Activated CD4-positive, alpha-beta T cell treated with anti-CD3 and anti-CD28 coated beads, Interleukin-2, amount 50 U/mL, for 48 hours (primary cell): ENCODE measurements at places on chromosomes 6 and 20.
A peak's percentile ranks its signal among the peaks of the same experiment; 100 is the strongest.

DNA sequence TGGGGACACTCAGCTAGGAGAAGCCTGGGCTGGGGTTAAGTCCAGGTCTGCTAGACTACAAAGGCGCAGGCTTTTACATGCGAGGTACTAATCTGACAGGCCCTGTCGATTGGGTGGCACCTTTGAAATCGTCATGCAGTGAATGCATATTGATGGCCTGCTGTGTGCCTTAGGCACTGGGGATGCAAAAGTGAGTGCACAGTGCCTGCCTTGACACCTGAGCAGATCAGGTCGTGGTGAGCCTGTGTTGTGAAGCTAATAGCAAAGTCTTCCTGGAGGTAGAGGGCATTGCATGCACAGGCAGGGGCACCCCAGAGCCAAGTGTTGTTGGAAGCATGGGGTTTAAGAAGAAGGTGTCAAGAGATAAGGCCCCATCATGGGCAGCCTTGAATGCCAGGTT, 16.9 kb downstream of the LRRC1 start:
- no peak for DNase-seq

GRCh38 chr20:23663180-23663579, 25.4 kb upstream of the CST3 start:
- no peak for DNase-seq

DNA sequence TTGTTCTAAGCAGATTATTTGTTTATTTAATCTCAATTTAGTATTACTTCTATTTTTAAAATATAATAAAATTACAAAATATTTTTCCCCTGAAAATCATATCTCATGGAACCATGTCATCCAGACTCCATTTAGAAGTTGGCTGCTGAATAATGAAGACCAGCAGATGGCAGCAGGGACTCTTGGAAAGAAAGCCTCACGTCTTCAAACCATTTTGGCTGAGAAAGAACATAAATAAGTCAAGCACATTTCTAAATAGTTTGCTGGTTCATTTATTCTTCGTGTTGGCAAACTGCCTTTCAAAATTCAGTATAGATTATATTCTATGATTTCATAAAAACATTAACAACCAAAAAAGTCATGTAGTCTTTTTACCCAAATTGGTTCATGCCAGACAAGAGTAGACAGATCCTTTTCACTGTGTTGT, 71.7 kb downstream of the RCAN2 start:
- peak; percentile 40 for DNase-seq

DNA sequence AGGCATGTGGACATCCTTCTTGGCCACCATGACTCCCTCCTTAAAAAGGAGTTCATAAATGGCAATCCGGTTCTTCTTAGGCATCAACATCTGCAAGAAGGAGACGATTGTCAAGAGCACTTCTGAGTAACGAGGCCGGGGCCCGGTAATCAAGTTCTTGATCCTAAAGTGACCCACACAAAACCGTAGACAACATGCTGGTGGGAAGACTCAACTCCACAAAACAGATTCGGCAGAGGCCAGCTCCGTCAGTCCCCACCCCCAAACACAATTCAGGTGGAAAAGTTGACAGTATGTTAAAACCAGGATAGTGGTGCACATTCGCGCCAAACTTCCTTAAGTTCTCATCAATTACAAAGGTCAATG, 754 bp downstream of the RPS10 start:
- DNase-seq, result peak; percentile 23

DNA sequence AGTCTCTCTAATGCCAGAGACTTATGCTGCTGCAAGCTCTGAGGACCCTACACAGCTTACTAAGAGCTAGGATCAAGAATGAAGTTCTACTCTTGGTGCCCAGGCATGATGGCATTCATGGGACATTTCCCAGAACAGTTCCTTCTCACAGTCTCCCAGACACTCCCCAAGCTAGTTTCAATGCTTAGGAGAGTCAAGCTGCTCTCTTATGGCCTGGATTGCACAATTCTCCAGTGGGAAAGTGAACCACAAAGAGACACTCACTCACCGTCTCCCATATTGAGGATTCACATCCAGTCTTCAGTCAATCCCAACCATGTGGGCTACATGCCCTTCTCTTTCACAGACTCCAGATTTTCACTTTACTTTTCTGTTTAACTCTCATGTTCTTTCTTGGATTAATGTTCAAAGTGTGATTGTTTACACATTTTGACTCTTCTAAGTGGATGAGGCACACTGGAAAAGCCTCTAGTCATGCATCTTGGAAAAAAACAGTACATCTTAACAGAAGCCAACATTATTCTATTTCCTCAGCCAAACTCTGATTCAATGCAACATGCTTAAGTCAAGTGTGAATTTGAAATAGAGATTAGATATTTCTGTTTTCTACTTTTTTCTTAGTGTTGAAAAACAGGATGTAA, 447.8 kb upstream of the BTBD3 start:
- no peak for DNase-seq

- DNase-seq, result no peak
These were observed 290.0 kb downstream of the HAO1 start for GRCh38 chr20:7650086-7650879.

- no peak for DNase-seq
These were observed 11.0 kb downstream of the RIPOR2 start for GRCh38 chr6:24924580-24925356.

DNA sequence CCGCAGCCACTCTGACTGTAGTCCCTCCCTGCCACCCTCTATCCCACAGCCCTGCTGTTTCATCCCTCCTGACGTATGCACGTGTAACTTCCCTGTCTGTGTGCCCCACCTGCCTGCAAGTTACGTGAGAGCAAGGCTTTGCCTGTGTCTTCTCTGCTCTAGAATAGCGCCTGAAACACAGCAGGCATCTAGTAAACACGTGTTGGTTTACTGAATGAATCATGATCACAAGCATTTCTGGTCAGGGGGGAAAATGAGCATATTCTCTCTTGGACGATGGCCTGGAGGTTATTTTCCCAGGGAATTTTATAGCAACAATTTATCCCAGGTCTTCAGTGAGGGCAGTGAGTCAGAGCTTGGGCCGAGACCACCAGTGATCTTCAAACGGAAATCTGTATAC, 38.3 kb downstream of the PSMG4 start:
- no peak for DNase-seq

DNA sequence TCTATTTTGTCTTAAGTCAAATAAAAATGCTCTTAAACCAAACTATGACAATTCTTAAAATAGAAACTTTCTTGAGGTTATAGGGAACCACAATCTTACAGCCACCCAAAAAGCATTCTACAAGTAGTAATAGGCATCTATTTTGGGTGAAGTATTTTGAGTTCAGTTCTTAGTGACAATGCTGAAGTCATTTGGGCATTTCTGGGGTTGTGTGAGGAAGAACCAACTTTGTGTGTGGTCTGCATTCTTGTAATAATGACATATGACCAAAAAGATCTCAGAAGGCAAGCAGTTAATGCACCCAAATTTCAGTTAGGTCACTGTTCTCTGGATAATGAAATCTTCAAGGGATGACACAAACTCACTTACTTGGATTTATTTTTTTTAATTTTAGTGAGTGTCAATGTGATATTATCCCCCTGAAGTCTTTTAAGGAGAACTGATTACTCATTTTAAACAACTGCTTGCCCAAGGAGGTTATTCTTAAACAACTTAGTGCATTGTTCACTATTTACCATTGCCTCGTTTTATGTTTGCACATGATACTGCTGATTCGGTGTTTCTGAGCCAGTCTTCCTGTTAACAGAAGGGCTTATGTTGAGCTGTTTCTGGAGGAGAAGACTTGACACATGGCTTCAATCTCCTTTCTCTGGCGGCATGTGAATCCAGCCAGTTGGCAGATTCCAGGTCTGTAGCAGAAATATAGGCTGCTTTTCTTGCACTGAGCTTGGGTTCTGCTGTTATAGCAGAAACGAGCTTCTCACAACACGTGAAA, 618.9 kb downstream of the BCKDHB start:
- DNase-seq, result no peak

DNA sequence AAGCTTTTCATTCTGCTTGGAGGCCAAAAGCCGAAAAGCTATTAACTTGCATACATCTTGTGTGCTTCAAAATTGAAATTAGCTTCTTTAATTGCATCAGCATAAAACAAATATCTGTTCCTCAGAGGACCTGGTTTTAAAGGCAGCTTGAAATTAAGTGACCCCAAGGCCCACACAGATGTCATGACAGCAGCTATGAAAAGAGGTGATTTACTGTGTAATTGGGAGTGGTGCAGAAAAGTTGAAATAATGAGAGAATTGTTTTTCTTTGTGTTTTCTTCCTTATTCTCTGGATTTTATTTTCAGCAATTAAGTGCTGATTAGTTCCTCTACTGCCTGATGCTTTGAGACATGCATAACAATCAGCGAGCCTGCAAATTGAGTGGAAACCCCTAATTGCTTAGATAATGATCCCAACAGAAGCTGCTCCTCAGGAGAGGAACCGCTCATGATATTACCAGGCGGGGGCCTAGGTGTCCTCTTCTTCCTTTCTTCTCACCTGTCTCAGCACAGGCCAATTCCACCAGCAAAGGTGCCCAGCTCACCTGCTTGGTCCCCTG, 34.1 kb upstream of the GGTLC1 start:
- DNase-seq, result no peak

DNA sequence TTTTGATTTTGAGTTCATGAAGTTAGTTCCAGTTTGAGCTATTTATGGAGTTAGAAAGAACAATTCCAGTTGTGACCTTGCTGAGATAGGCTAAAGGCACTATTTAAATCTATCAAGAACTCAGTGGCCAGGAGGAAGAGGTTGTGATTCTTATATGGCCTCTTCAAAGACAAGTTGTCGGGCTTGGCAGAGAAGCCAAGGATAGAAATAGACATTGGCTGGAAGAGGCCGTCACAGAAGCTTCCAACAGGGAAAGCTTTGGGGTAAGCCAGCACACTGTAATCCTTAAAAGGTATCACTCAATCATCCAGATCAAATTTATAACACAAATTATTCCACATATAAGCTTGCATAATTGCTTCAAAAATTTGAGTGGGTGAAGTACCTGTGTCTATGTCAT, 286.1 kb downstream of the SYNE1 start:
- no peak for DNase-seq

GRCh38 chr6:82086944-82087343, 160.6 kb downstream of the IBTK start:
- DNase-seq, result no peak

DNA sequence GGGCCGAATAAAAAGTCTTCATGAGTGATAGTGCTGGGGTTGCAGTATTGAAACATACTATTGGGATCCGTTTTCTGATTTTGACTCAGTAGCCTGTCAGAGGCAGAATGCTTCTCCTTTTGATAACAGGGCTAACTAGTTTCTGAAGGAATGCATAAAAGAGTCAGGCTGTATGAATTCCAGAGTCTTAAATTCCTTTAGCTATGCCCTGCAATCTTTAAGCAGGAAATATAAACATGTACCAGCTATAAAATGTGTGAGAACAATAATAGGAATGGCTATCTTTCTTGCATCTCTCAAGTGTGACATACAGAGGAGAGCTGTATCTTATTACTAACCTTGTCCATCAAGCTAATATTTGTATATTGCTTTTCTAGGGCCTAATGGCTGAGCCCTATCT, 917.1 kb downstream of the KIF16B start:
- no peak for DNase-seq

- DNase-seq, result no peak
These were observed 3.5 kb downstream of the RNF8 start for GRCh38 chr6:37357288-37357687.

- no peak for DNase-seq
These were observed 10.9 kb upstream of the GCM1 start for GRCh38 chr6:53159558-53159957.

DNA sequence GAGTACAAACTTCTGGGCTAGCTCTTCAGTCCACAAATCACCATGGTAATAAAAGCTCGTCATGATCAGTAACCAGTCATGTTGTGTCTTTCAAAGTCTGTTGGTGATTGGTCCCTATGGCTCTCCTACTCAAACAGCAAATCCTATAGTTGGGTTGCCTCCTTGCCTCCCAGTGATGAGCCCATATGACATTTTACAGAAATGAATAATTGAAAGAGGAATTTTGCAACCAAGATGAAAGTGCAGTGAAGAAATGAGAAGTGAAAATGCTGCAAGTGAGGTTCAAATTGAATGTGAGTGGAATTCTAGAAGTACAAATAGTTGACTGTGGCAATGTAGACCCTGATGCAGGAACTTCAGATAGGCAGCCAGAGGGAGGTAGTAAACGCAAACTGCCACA, 5.1 kb upstream of the SIRPD start:
- DNase-seq, result no peak

- DNase-seq, result no peak
These were observed 101.8 kb downstream of the TTLL2 start for GRCh38 chr6:167426651-167427050.

DNA sequence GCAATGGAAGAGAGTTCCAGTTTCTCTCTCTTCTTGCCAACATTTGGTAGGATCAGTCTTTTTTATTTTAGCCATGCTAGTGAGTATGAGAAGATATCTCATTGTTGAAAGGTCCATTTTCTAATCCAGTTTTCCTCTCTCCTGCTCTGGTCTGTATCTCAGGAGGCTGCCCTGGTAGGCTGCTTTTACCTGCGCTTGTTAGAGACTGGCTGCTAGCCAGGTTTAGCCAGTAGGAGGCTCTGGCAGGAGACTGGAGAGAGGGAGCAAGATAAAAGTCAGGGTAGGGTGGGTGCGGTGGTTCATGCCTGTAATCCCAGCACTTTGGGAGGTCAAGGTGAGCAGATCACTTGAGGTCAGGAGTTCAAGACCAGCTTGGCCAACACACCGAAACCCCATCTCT, 68.6 kb upstream of the FOXP4 start:
- DNase-seq, result no peak

DNA sequence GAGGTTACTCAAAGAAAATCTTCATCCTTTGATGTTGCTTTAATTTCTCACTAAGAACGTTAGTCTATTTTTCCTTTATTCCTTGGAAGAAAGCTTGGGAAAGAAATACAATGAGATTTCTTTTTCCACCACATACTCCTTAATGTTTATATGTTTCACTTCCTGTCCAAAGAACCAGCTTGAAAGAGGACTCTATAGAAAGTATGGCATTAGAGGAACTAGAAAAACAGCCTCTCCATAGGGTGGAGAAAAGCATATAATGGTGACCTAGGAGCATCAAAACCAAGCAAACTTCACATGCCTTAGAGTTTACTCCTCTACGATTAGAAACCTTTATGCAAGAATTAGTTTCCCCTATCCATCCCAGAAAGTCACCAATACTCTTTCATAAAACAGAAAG, 131.1 kb downstream of the OPRM1 start:
- DNase-seq, result no peak

GRCh38 chr6:159640722-159641482, 52.1 kb downstream of the SOD2 start:
- DNase-seq, result no peak

DNA sequence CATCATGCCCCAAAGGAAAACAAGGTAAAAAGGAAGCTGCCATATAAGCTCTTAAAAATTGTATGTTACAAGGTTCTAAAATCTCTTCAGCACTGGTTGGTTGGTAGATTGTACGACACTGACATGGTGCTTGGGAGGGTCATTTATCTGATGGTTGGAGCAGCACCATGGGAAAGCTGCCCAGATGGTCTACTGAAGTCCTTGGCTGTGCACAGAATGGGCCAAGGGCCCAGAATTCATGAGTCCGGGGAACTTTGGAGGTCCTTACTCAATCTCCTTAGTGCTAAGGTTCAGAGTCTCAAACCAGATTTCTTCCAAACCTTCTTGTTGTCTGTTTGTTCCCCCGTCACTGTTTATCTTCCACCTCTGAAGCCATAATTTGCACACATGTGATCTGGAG, 314.4 kb downstream of the ESR1 start:
- DNase-seq, result no peak
